ENCODE measurements at places on chromosomes 2 and 18.
A peak's percentile ranks its signal among the peaks of the same experiment; 100 is the strongest.

GRCh38 chr2:202178346-202178958 is 59.9 kb downstream of the SUMO1 start:
- H3K27me3 ChIP-seq = no peaks in the 10 kb centered on the region
- no peaks in the 10 kb centered on the region for H3K4me1 ChIP-seq
- peak; percentile 17 for DNase-seq
- H3K4me3 ChIP-seq = no peak overlapping the region

DNA sequence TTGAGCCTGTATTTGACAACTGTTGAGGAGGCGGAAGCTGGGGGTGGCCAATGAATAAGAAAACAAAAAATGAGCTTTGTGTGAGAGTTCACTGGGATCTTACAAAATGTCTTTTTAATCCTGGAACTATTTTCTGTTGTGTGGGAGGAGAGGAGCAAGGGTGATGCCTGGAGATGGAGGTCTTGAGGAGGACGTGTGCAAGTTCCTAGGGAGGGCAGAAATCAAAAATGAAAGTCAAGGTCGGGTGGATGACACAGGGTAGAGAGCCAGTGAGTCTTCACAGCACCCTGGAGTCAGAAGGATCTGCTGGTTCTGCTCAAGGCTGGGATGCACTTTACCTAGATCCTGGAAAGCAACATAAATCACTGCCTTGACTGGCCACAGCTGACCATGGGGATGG is 180.3 kb upstream of the PKDCC start:
- no peak for DNase-seq
- H3K4me3 ChIP-seq = no peak overlapping the region
- no peaks in the 10 kb centered on the region for H3K36me3 ChIP-seq

DNA sequence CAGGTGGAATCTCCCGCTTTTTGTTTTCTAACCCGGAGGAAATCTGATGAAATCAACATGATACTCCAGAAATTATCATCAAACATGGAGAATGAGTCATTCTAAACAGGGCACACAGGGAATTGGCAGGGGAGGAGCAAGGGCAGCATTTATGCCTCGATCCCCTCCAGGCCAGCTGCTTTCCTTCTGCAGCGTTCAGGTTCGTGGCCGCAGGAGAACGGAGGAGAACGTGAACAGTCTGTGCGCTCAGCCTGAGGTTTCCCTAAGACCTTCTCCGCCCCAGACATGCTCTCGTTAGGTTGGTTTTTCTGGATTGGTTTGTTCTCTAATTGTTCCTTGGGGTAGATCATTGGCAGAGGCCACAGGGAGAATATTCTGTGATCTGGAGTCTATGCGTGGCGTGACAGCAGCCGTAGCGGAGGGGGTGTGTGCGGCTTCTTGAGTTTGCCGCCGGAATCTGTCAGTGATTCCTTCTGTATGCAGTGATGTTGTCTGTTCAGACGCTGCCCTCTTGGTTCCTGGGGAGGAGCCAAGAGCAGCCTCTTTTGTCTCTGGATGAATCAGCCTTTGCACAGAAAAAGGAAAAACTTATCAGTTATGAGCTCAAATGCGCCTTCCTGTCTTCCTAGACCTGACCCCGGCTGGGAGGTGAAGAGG is 75.9 kb downstream of the SH3BP4 start:
- peaks cover 2% of the 10 kb centered on the region for H3K4me1 ChIP-seq
- DNase-seq = no peak
- H3K4me3 ChIP-seq = no peak overlapping the region
- H3K36me3 ChIP-seq = no peaks in the 10 kb centered on the region
- H3K27me3 ChIP-seq = no peaks in the 10 kb centered on the region
- H3K27ac ChIP-seq = no peak overlapping the region

DNA sequence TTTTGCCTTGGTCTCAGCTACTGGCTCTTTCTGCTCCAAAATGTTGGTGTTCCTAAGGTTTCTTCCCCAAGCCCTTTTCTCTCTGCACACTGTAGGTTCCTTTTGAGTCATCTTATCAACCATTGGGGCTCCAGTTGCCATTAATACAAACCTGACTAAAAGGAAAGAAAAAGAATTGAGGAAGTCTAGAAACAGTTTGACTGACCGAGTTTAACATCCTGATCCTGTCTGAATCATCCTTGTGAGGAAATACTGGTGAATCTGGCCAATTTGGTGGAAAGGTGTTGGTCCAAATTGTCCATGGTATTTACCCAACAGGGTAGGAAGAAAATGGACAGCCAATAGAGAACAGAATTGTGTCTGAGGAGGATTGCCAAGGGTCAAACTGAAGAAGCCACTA is 38.3 kb downstream of the CRYGD start:
- peaks cover 15% of the 10 kb centered on the region for H3K27me3 ChIP-seq
- H3K27ac ChIP-seq = no peak overlapping the region
- H3K4me1 ChIP-seq = no peaks in the 10 kb centered on the region
- no peak overlapping the region for H3K4me3 ChIP-seq
- H3K36me3 ChIP-seq = peaks cover 2% of the 10 kb centered on the region

GRCh38 chr18:71398531-71398930 is 1109.7 kb downstream of the SOCS6 start:
- DNase-seq = no peak
- H3K4me3 ChIP-seq = no peak overlapping the region
- H3K27me3 ChIP-seq = no peaks in the 10 kb centered on the region
- H3K4me1 ChIP-seq = no peaks in the 10 kb centered on the region
- H3K27ac ChIP-seq = no peak overlapping the region

- H3K36me3 ChIP-seq = peaks cover 9% of the 10 kb centered on the region
- no peak for DNase-seq
- H3K4me1 ChIP-seq = no peaks in the 10 kb centered on the region
- peaks cover 11% of the 10 kb centered on the region for H3K27me3 ChIP-seq
- no peak overlapping the region for H3K4me3 ChIP-seq
Measured at GRCh38 chr2:1313240-1313924, 99.9 kb upstream of the TPO start.

- no peak for DNase-seq
- peaks cover 3% of the 10 kb centered on the region for H3K36me3 ChIP-seq
- peak overlapping the region; percentile 25 for H3K27ac ChIP-seq
- peaks cover 41% of the 10 kb centered on the region for H3K4me1 ChIP-seq
Measured at GRCh38 chr2:191615596-191615995, 62.3 kb upstream of the NABP1 start.
